Cortex of kidney (tissue), 1 donor: ENCODE measurements at places on chromosomes 3 and 15.

DNA sequence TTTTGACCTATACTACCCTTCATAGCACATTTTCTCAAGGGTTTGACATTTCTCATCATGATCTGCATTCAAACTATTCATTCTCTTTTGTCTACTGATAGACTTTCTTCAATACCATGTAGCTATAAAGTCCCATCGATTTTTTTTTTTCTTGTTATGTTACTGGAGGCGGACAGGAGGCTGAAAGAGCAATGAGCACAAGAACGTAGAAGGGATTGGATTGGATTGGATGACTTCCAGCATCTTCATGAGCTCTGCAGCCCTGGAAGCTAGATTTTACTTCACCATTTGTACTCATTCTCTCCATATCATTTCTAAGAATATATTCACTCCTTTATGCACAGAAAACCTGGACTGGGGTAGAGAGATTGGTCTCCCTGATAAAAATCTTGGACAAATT is 43.2 kb downstream of the DUT start:
- DNase-seq = no peak

DNA sequence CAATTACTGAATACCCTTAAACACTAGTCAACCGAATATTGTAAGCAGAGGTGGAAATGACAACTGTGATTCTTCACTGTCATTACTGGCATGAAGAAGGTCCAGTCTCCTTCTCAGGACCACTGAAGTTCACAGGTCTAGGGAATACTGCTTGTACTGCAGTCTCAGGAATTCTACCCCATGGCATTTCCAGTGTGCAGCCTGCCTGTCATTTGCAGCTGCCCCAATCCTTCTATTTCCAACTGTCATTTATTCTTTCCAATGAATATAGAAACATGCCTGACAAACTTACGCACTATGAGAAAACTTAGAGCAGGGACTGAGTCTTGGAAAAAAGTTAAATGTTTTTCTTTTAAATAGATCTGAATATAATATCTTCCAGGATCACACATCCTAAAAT is 308.0 kb upstream of the THBS1 start:
- no peak for DNase-seq

- DNase-seq = no peak
Observed at GRCh38 chr3:69659180-69659910, 79.9 kb upstream of the MITF start.

GRCh38 chr3:127593178-127593577 is 2.6 kb upstream of the TPRA1 start:
- no peak for DNase-seq

- DNase-seq = no peak
Observed at GRCh38 chr15:80732167-80732566, 37.1 kb downstream of the ABHD17C start.

DNA sequence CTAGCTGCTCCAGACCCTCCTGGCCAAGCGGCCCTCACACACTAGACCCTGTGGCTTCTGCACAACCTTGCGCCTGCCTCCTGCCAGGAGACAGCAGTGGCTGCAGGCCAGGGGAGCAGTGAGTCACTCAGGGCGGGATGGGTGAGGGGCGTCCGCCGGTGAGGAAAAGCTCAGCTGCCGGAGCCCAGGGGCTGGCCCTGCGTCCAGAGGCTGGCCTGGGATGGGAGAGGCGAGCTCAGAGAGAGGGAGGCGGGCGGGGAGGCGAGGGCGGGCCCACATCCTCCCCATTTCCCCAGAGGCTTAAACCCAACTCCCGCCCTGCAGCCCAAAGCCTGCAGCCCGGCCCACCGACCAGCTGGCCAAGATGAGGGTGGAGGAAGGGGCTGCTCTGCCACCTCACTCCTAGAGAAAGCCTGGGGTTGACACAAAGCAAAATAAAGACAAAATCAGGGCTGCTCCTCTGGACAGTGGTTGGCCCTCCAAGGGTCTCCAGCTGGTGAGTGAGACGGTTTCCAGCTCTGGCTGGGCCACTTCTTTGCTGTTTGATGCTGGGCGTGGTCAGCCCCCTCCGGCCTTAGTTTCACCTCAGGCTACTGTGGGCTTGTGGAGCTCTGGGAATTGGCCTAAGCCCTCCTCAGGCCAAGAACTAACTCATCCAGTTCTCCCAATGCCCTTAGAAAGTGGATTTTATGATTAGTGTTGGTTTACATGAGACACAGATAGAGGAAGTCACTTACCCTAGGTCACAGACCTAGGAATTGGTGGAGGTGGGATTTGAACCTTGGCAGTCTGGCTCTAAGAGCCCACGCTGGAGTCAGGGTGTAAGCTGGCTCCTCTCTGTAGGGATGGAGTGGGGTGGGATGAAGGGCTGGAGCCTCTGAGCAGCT is 50.6 kb downstream of the IQSEC1 start:
- DNase-seq = no peak

DNA sequence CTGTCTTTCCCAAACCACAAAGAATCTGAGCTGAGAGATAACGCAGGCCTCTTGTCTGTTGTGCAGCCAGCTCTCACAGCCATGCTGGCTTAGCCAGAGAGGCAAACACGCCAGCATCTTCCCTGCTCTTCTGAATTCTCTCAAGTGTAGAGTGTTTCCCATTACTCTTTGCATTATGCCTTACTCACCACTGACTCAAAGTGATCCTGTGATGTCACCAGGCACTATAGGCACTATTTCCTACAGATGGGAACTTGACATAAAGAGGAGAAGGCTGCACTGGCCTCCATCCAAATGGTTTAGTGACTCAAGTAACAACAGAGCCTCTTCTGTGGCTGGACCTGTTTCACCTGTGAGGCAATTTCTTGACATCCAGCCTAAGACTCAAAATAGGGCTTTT is 44.4 kb downstream of the PDZRN3 start:
- DNase-seq = no peak

DNA sequence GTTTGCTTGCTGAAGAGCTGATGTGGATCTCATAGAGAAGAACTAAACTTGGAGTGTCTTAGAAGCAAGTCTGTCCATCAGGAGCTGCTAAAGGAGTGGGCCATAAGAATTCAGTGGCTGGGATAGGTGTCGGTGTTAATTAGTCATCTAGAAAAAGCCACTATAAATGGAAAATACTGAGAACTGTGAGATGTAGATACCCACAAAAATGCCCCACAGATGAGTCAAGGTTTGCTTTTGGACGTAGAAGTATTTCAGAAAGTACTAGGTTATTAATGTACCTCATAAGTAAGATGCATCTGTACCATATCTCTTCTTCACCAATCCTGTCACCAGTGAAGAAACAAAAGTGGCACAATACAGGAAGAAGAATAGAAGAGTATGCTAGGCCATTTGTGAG is 530.9 kb upstream of the TGFBR2 start:
- DNase-seq = no peak

DNA sequence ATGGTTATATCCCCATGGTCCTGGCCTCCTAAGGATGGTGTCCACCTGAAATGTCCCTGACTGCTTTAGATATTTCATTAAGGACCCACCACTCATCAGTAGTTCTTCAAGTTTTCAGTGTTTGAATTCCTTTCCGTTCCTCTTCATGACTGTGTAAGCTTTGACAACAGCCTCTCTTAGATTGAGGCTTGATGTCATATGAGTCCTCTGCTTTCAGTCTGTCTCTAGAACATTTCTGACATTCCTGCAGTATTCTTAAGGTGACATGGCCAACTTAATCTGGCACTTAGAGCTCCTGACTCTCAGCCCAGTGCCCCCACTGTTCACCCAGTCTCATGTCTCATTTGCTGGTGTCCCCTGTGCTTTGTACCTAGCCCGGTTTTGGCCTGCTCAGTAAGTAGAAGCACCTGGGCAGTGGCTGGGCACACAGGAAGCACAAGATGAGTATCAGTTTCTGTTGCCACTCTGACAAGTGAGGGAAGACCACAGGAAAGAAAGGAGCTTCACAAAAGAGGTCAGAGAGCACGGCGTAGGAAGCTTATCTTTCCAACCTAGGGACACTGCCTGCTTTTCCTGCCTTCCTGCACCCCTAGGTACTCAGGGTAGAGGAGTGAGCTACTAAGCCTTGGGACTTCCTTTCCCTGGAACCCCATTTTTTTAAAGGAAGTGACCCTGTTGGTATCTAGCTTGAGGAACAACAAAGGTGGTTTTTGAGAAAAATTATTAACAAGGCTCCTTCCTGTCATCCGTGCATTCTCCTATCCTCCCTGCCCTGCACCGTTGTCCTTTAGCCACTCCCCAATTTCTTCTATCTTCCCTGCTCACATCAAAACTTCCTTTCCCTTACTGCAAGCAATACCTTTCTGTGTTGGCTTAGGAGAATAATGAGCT is 103.1 kb downstream of the KLHL25 start:
- no peak for DNase-seq

DNA sequence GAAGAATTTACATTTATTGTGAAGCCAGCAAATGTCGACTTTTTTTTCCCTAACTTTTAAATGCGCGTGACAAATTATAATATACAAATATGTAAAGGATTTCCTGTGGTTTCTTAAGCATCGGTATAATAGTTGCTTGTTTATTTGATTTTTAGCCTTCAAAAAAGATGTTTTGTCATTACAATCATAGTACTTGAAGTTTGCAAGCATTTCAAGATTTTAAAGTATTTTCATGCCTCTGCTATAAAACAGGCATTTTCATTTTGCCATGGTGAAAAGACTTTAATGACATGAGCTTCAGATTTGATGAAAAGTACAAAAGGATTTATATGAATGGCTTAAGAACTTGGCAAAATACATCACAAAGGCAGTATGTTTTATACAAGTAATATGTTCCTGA is 9.4 kb upstream of the P2RY12 start:
- no peak for DNase-seq

DNA sequence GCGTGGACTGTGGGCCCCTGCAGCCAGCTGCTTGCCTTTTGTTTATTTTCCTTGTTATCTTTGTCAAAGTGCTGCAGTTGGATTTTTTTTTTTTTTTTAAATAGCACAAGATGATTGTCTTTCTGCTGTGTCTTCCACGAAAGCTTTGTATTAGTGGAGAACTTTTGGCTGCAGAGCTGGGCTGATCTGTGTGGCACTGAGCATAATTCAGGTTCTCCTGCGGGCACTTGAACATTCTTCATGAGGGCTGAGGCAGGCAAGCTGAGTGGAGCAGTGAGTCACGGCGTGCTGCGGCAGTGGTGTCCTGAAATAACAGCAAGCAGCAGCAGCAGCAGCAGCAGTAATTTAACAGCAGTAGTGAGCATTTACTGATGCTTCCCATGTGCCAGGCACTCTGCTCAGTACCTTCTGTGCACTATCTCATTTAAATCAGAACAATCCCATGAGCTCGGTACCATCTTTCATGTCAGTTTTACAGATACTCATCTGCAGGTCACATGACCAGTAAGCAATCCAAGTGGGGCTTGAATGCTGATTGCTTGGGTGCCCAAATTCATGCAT is 45.8 kb downstream of the MITF start:
- DNase-seq = no peak

GRCh38 chr15:25763331-25763751 is 99.8 kb downstream of the ATP10A start:
- DNase-seq = no peak

GRCh38 chr15:81157195-81157938 is 23.3 kb downstream of the CFAP161 start:
- DNase-seq = no peak

- DNase-seq = no peak
Observed at GRCh38 chr15:29815000-29815710, 7.1 kb downstream of the TJP1 start.

- DNase-seq = no peak
Observed at GRCh38 chr3:54891540-54891897, 36.3 kb downstream of the LRTM1 start.

- DNase-seq = no peak
Observed at GRCh38 chr15:30865257-30865656, 38.5 kb upstream of the FAN1 start.

GRCh38 chr3:53074366-53074696 is 28.5 kb upstream of the SFMBT1 start:
- DNase-seq = no peak

- DNase-seq = no peak
Observed at GRCh38 chr3:152779653-152780052, 55.3 kb upstream of the P2RY1 start.

GRCh38 chr3:157248590-157249422 is 88.9 kb upstream of the CCNL1 start:
- no peak for DNase-seq

GRCh38 chr3:124686028-124686670 is 44.1 kb upstream of the UMPS start:
- no peak for DNase-seq

GRCh38 chr3:184583578-184584451 is 22.2 kb downstream of the EPHB3 start:
- no peak for DNase-seq

DNA sequence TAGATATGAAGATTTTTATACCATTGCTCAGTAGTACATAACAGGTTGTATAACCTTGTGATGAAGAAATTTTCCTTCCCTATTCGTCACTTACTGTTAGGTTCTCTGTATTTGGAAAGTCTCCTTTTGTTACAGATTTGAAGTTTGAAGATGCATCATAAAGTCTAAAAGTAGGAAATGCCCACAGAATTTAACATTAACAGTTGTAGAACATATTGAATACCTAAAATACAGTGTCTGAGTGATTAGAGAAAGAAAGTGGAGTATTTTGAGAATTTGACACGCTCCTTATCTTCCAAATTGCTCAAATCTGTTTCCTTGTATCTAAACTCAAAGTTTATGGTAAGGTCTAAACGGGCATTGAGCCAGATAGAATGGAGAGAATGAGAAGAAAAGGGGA is 111.3 kb downstream of the MBNL1 start:
- DNase-seq = no peak

DNA sequence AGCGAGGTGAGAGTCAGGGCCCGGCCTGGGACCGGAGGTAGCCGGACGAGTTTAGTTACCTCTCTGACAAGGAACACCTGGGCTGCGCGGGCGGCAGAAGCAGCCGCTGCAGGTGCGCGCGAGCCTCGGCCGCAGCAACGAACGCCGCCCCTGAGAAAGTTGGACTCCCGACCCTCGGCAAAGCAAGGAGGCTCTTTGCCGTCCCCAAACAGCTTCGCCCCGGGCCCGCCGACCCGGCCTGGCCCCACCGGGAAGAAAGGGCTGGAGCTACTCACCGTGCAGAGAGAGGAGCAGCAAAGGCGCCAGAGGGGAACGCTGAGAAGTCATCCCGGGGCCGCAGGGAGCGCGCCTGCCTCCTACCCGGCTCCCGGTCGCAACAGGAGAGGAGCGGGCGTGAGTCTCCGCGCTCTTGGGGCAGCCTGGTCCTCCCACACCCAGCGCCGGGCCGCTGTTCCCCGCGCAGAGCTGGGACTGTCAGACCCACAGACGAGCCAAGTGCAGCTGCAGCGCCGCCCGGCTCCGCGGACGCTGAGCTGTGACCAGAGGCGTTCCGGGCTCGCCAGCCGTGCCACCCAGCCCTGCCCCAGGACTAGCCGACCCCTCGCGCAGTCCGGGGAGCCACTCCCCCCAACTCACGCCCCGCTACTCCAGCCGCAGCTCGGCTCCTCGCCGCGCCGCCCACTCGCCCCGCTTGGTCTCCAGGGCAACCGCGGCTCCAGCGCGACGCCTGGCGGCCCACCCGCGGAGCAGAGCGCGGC is at the start of gene IGSF11:
TSS of gene IGSF11 (minus strand) at position 591 of the 758 bp plus-strand sequence. CDS start at position 327, 264 bp downstream.
- DNase-seq = peak; percentile 38
